ENCODE measurements at places on chromosomes 6 and 20. TPM values are rescaled to one million over a fixed set of nuclear protein-coding genes. Genes with fewer than 3 reads are reported as not detected.

- no peaks in the 10 kb centered on the region for H3K4me1 ChIP-seq
- no peaks in the 10 kb centered on the region for H3K27me3 ChIP-seq
- H3K36me3 ChIP-seq = no peaks in the 10 kb centered on the region
- H3K4me3 ChIP-seq = no peak overlapping the region
- DNase-seq = no peak
- no peak overlapping the region for H3K27ac ChIP-seq
Observed at GRCh38 chr6:155604991-155605390, 149.4 kb upstream of the NOX3 start.

- no peaks in the 10 kb centered on the region for H3K27me3 ChIP-seq
- no peaks in the 10 kb centered on the region for H3K36me3 ChIP-seq
- H3K4me3 ChIP-seq = no peak overlapping the region
- DNase-seq = peak; percentile 73
Observed at GRCh38 chr6:87944541-87944954, 103.1 kb upstream of the SPACA1 start.

- H3K4me1 ChIP-seq = no peaks in the 10 kb centered on the region
- no peak overlapping the region for H3K4me3 ChIP-seq
- no peaks in the 10 kb centered on the region for H3K36me3 ChIP-seq
- no peak overlapping the region for H3K27ac ChIP-seq
- H3K27me3 ChIP-seq = no peaks in the 10 kb centered on the region
Observed at GRCh38 chr6:52000064-52000463, 87.3 kb downstream of the PKHD1 start.

DNA sequence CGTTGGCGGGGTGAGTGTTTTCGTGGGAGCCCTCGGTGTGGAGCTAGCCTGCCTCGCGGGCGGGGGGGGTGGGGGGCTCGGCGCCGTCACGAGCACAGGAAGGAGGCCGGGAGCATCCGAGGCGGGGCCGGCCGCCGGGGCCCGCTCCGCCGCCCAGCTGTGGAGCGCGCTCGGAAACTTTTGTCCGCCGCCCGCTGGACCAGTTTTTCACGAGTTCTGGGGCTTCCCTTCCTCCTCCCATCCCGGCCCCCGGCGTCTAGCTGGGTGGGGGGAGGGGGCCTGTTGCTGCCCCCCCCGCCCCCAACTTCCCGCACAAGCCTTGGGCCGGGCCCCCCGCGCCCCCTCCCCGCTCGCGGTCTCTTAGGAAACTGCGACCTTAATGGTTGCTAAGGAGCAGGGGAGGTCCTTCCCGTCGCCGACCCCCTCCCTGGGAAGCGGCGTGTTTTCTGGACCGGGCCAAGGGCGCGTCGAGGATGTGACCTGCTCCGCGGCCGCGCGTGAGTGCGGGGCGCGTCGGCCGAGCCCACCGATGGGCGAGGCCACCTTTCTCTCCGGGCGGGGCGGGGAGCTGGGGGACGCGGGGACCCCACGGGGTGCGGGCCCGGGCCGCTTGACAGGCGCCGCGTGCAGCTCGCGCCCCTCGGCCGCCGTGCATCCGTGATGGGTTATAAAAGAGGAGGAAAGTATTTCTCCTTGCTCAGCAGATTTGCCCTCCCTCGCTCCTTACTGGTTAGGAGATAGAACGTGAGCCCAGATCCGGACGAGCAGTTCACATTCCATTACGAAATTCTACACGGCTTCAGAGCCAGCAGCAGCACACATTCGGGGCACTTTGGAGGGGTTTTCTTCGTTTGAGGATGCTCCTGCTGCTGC, 1.4 kb downstream of the RREB1 start:
- peak; percentile 85 for DNase-seq
- H3K36me3 ChIP-seq = no peaks in the 10 kb centered on the region
- H3K4me1 ChIP-seq = peaks cover 56% of the 10 kb centered on the region
- H3K4me3 ChIP-seq = peak overlapping the region; percentile 98
- peak overlapping the region; percentile 98 for H3K27ac ChIP-seq

GRCh38 chr20:62580733-62581132, 61.6 kb upstream of the SLCO4A1 start:
- H3K27me3 ChIP-seq = no peaks in the 10 kb centered on the region
- H3K4me3 ChIP-seq = no peak overlapping the region
- no peak for DNase-seq
- H3K27ac ChIP-seq = no peak overlapping the region
- H3K4me1 ChIP-seq = no peaks in the 10 kb centered on the region

GRCh38 chr20:52817981-52818380, 154.2 kb upstream of the TSHZ2 start:
- DNase-seq = no peak
- no peaks in the 10 kb centered on the region for H3K27me3 ChIP-seq
- H3K36me3 ChIP-seq = no peaks in the 10 kb centered on the region
- no peaks in the 10 kb centered on the region for H3K4me1 ChIP-seq
- H3K4me3 ChIP-seq = no peak overlapping the region
- H3K27ac ChIP-seq = no peak overlapping the region

ID4 gene
- total RNA-seq = 83.2 TPM

KIFC1 gene
- total RNA-seq = 0.59 TPM

GRCh38 chr6:149990661-149991471, 27.1 kb downstream of the ULBP1 start:
- DNase-seq = no peak
- H3K27me3 ChIP-seq = peaks cover 42% of the 10 kb centered on the region

GRCh38 chr20:38200646-38201045, 35.6 kb upstream of the TGM2 start:
- H3K27me3 ChIP-seq = no peaks in the 10 kb centered on the region
- H3K4me3 ChIP-seq = no peak overlapping the region
- no peaks in the 10 kb centered on the region for H3K36me3 ChIP-seq

DNA sequence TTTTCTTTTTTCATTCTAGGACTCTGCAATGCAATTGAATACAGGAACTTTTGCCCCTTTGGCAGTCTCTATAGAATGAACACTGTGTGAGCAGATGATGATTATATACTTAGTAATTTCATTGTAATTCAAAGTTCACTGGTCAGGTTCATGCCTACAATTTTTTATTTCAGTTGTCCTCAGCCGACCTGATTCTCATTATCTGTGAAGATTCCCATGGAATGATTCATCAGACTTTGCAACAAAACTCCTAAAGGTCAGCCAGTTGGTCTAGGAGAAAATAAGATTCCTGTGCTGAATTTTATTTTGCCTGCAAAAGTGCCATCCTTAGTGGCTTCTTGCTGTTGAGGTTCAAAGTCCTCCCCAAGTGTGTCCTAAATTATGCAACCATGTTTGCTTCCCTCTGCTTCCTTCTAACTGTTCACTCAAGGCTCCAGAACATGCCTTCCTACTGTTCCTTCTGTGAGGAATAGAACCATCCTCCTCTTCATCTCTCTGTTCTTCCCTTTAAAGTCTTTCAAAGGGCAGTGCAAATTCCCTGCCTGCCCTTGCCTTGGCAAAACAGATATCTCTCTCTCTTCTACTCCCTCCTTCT, 194.2 kb upstream of the CNR1 start:
- H3K27me3 ChIP-seq = no peaks in the 10 kb centered on the region
- no peak for DNase-seq
- no peak overlapping the region for H3K27ac ChIP-seq
- no peaks in the 10 kb centered on the region for H3K4me1 ChIP-seq
- no peaks in the 10 kb centered on the region for H3K36me3 ChIP-seq
- no peak overlapping the region for H3K4me3 ChIP-seq

DNA sequence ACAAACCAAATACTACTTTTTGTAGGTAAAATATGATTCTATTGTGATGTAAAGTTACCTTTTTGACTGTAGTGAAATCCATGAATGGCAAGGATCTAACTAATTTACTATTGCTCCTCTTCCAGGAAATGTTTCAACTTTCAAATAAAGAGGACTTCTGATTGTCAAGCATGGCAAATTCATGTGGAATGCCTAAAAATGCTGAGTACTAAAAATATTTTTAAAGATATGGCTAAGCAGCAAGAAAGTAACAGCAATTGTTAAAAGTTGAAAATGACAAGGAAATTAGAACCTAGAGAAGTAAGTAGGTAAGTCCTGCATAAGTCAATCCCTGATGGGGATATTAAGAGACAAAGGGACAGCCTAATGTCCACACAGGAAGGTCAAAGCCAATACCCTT, 126.0 kb downstream of the BACH2 start:
- no peaks in the 10 kb centered on the region for H3K27me3 ChIP-seq
- H3K36me3 ChIP-seq = no peaks in the 10 kb centered on the region
- H3K4me3 ChIP-seq = no peak overlapping the region
- no peak overlapping the region for H3K27ac ChIP-seq
- no peaks in the 10 kb centered on the region for H3K4me1 ChIP-seq
- DNase-seq = no peak

IRAK1BP1 gene
- 7.4 TPM for total RNA-seq

SLC2A10 gene
- total RNA-seq = 5.6 TPM

DNA sequence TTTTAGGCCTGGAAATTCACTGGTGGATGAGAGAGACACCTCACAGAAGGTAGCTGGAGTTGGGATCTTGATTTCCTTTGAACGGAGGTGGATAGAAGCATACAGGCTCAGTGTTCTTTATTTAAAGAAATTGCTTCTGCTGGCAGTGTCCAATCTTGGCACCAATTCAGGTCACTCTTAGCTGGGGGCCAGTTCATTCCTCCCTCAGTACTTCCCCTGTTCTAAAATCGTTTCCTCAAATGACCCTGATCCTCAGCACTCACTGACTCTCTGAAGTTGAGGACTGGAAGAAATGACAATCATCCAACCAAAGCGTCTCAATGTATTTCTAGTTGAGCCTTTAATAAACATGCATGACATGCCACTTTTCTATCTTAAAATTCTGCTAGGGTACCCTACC, 472.5 kb upstream of the BTBD3 start:
- DNase-seq = no peak
- no peaks in the 10 kb centered on the region for H3K36me3 ChIP-seq
- H3K27ac ChIP-seq = no peak overlapping the region
- H3K27me3 ChIP-seq = no peaks in the 10 kb centered on the region
- no peak overlapping the region for H3K4me3 ChIP-seq
- H3K4me1 ChIP-seq = no peaks in the 10 kb centered on the region

TREML4 gene
- total RNA-seq = not detected

GRCh38 chr6:12957321-12958051, 240.9 kb downstream of the PHACTR1 start:
- peak; percentile 73 for DNase-seq
- peak overlapping the region; percentile 76 for H3K27ac ChIP-seq
- H3K4me1 ChIP-seq = peaks cover 15% of the 10 kb centered on the region
- H3K4me3 ChIP-seq = peak overlapping the region; percentile 67
- no peaks in the 10 kb centered on the region for H3K27me3 ChIP-seq

DNA sequence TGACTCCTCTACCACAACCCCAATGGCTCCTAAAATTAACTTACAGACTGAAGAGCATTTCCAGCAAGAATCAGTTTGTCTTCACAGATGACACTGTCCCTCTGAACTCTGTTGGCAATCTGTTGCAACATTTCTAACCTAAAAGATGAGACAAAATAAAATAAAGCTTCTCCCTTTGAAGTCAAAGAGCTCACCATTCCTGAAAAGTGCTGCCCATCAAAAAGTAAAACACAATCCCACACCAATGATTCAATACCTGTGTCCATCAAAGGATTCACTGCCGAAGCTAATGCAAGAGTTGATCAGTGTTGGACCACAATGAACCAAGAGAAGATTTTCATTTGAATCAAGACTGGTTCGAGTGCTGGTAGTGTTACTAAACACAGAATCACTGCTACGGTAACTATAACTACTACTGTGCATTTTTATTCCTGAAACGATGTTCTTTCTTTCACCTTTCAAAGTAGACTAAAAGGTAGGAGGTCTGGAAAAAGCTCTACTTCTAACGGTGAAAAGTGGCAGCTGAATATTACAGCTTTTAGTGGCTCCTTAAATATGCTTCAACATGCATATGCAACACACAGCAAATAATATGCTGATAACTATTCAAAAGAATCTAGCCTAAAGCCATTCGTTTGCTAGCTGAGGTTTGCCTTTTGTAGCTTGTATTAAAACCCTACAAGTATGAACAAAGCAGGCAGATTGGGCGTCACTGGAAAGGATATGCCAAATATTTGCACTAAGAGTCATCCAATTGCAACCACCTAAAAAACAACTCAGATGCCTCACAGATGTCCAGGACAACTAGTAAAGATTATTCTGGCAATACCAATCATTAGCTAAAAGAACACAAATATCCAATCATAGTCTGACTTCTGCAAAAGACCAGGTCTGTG, at the start of gene DST:
Gene DST, minus strand, starts transcription at position 524 of the 896 bp plus-strand sequence.
- no peak within 1 kb of the TSS for H3K4me3 ChIP-seq
- peaks cover 19% of the 10 kb centered on the region for H3K4me1 ChIP-seq
- peaks cover 36% of the 10 kb centered on the region for H3K36me3 ChIP-seq
- H3K27ac ChIP-seq = peak within 1 kb of the TSS; percentile 15

DNA sequence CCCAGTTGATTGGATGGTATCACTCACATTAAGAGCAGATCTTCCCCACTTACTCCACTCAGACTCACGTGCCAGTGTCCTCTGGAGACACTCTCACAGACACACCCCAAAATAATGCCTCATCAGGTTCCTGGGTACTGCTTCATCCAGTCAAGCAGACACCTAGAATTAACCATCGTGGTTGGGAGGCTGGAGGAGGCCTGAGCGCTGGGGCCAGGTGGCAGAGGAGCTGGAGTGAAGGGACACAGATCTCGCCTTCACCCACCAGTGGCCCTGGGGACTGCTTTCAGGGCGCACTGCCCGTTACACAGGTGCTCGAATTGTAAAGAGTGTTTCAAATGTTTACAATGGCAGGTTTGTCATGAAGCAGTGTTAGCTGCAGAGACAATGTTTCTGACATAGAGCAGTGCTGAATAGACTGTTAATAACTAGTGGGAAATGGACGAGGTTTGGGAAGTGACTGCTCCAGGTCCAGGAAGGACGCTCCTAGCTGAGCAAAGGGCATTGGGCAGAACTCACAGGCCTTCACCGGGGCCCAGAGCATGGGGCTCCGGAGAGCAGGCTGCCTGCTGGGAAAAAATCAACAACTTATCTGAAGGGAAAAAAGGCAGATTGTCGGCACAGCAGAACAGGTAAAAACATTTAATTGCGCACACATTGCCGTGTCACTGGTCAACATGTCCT, 38.4 kb downstream of the TMEM242 start:
- no peaks in the 10 kb centered on the region for H3K4me1 ChIP-seq
- no peak for DNase-seq
- H3K4me3 ChIP-seq = no peak overlapping the region
- no peak overlapping the region for H3K27ac ChIP-seq
- H3K27me3 ChIP-seq = no peaks in the 10 kb centered on the region

- no peak overlapping the region for H3K27ac ChIP-seq
- DNase-seq = no peak
- H3K4me1 ChIP-seq = no peaks in the 10 kb centered on the region
- no peak overlapping the region for H3K4me3 ChIP-seq
Observed at GRCh38 chr20:48945840-48946514, 24.5 kb downstream of the ARFGEF2 start.

SLC39A7 gene
- total RNA-seq = 67.0 TPM

GRCh38 chr6:169933839-169934698, 182.6 kb downstream of the ERMARD start:
- no peak overlapping the region for H3K4me3 ChIP-seq
- H3K27ac ChIP-seq = no peak overlapping the region
- no peaks in the 10 kb centered on the region for H3K4me1 ChIP-seq
- peak; percentile 71 for DNase-seq

DYNLT2 gene
- 0.33 TPM for total RNA-seq

All from right atrium auricular region (tissue), 2 donors.